Left cardiac atrium (tissue), 4 donors: ENCODE measurements at places on chromosomes 2 and 18. TPM values are rescaled to one million over a fixed set of nuclear protein-coding genes. Genes with fewer than 3 reads are reported as not detected.

GRCh38 chr2:48590017-48590416 is 27.6 kb upstream of the GTF2A1L start:
- DNase-seq, result no peak

The PKDCC gene
- total RNA-seq, result 209 TPM

The TMEM37 gene
- total RNA-seq, result 16.4 TPM

The ME2 gene
- total RNA-seq, result 88.1 TPM

- DNase-seq, result no peak
These were observed 17.7 kb upstream of the GALM start for GRCh38 chr2:38648107-38648761.

DNA sequence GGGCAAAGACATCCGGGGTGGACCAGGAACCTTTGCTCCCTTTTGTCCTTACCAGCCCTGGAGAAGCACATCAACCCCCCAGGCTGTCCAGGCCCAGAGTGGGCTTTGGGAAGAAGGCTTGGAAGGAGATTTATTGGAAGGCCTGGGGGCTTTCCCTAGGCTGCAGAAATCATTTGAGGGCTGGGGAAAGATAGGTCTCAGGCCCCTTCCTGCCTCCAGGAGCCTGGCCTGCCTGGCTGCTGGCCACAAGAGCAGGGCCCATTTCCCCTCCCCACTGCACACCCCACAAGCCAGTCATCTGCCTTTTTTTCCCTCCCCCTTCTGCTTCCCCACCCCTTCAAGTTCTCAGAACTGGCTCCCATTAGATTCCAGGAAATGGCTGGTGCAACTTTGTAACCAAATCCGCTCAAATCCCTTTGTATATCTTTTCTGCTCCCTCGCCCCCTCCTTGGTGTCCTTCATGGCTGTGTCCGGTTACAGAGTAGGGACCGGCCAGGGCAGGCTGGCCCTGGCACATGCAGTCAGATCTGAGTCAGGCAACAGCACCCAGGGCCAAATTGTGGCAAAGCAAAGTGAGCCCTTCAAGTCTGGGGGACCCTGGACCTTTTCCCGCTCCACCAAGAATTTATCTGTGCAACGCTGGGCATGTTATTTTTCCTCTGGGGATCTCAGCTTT is 20.8 kb upstream of the TNP1 start:
- no peak for DNase-seq

GRCh38 chr2:189203177-189203799 is 23.7 kb upstream of the COL5A2 start:
- no peak for DNase-seq

The GREB1 gene
- 9.6 TPM for total RNA-seq

The DUSP2 gene
- 2.4 TPM for total RNA-seq

The DARS1 gene
- 56.8 TPM for total RNA-seq

- no peak for DNase-seq
These were observed 923.7 kb downstream of the SLC4A3 start for GRCh38 chr2:220550995-220551700.

DNA sequence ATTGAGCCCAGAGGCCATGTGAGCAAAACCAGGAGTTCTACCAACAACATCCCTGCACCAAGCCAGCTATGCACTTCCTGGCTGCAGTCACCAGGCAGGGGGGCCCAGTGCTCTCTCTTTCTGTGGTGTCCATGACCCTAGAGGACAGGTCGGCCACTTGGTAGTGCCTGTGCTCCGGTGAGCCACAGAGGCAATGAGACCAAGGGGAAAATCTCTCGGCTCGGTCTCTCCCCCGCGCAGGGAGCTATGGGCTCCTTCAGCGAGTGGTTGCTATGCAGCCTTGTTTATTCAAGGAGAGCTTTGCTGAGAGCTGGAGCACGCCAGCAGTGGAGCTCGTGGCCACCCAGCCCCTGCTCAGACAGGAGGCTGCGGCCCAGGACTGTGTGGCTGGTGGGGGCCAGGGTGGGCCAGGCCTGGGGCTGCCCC is at the start of gene TOGARAM2:
TOGARAM2 (plus strand) TSS at position 283 of the 426 bp plus-strand sequence. CDS start 13,537 bp downstream, outside the sequence.
- no peak for DNase-seq

The ATAD2B gene
- 6.5 TPM for total RNA-seq

DNA sequence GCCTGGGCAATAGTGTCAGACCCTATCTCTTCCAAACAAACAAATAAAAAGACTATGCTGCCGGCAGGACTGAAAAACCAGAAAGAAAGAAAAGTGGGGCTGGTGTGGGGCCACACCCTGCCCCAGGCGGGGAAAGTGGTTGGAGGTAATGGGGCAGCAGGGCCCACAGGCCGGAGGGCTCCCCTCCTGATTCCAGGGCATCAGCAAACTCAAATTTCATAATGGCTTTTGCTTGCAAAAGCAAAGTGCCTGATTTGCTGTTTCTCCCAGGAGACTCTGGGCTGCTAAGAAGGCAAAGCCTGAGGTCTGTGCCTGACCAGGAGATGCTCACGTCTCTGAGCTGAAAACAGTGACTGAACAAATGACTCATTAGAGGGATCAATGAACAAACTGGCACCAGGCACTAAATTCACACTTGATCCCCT is 121.9 kb downstream of the HDAC4 start:
- no peak for DNase-seq

The RBBP8 gene
- total RNA-seq, result 7.9 TPM

GRCh38 chr2:98487101-98487805 is 42.6 kb downstream of the INPP4A start:
- no peak for DNase-seq

DNA sequence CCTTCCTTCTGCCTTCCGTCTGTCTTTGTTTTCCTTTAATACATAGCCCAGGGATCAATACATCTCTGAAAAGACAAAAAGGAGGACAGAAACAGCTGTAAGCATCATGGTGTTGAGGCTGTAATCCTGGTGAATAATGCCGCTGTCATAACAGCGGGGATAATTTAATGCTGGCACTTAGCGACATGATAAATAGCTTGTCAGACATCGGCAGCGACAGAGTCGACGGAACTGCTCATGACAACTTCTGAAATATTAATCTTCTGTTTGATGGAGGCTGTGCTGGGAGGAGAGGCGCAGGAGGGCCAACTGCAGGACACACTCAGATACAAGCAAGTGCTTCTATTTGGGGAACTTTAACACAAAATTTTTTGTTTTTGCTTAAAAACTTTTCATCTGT is 602.2 kb downstream of the GALR1 start:
- DNase-seq, result no peak

DNA sequence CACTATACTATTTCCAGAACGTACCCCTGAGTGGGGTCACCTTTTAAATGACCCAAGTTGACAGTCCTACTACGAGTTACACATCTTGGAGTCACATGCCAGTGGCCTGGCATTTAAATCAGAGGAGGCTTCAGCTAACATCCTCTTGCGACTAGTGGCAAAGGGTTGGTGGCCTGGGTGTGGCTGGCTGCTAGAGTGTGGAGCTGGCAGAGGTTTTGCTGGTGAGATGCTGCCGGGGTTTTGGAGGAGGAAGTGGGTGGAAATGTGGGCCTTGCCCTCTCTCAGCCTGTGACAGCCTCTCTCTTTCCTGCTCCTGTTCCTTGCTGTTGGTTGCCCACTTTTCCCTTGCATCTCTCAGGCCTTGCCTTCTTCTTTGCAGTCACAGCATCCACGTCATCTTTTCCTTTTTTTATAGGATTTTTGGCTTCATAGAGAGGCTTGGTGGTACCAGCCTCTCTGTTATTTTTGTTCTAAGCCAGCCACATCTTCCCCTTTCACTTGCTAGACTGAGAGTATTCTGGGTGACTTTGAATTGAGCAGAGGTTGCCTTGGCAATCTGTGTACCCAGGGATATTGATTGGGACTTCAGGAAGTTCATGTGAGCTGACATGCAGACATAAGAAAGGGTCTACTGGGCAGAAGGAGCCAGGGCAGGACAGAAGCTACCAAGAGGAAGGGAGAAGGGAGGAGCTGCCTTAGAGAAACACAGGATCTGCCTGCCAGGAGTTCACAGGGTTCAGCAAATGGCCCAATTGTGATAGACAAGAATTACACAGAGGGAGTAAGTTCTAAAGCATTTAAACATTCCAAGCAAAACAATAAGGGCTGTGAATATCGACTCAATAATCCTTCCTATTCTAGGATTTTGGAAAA is 55.4 kb downstream of the CDC42EP3 start:
- DNase-seq, result peak; percentile 56

DNA sequence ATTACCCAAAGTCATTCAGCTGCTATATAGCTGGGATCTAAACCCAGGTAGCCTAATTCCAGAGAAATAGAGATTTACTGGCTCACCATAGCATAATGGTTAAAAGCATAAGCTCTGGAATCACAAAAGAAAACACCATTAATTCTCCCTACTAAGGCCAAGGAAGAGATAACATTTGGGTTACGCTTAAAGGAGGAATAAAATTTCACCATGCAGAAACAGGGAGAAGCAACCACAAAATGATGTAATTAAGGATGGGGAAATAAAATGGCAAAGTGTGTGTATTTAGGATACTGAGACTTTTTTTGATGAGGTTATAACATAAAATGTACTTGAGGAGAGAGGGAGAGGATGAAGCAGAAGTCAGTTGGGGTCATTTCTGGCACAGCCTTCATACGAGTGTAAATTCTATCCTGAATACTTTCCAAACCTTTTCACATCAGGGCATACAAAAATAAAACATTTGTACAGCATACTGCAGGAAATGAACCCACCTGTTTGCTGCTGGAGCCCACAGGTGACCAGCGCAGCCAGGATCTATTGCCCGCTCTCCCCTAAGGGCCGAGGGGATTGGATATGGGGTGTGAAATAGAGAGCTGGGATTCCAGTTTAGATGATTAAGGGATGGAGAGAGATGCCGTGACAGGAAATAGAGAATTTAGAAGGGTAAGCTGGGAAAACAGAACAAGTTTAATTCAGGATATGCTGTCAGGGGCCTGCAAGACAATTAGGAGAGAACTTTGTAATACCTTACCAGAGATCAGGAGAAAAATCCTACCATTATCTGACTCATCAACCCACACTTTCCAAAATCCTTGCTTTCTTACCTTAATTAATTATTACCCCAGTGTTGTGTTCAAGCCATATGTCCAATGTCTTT is 43.8 kb upstream of the SERTAD2 start:
- no peak for DNase-seq

GRCh38 chr18:61528961-61529360 is 195.7 kb downstream of the CDH20 start:
- DNase-seq, result no peak

The DQX1 gene
- not detected for total RNA-seq

The DSG4 gene
- not detected for total RNA-seq

GRCh38 chr2:212237350-212238095 is 301.1 kb downstream of the ERBB4 start:
- no peak for DNase-seq

The LCLAT1 gene
- 13.8 TPM for total RNA-seq

DNA sequence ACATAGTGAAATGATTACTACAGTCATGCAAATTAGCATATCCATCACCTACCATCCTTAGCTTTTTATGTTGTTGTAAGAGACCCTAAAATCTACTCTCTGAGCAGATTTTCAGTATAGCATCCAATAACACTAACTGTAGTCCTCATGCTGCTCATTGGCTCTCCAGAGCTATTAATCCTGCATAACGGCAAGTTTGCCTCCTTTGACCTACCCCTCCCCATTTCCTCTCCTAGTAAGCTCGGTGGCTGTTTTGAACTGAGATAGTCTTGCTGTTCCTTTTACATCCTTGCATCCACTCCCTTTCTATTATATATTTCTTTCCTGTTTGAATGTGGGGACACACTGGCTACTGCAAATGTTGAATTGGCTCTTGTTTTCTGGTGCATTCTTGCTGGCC is 481.5 kb downstream of the TSN start:
- no peak for DNase-seq

GRCh38 chr18:32208023-32208422 is 18.2 kb downstream of the MEP1B start:
- DNase-seq, result no peak

DNA sequence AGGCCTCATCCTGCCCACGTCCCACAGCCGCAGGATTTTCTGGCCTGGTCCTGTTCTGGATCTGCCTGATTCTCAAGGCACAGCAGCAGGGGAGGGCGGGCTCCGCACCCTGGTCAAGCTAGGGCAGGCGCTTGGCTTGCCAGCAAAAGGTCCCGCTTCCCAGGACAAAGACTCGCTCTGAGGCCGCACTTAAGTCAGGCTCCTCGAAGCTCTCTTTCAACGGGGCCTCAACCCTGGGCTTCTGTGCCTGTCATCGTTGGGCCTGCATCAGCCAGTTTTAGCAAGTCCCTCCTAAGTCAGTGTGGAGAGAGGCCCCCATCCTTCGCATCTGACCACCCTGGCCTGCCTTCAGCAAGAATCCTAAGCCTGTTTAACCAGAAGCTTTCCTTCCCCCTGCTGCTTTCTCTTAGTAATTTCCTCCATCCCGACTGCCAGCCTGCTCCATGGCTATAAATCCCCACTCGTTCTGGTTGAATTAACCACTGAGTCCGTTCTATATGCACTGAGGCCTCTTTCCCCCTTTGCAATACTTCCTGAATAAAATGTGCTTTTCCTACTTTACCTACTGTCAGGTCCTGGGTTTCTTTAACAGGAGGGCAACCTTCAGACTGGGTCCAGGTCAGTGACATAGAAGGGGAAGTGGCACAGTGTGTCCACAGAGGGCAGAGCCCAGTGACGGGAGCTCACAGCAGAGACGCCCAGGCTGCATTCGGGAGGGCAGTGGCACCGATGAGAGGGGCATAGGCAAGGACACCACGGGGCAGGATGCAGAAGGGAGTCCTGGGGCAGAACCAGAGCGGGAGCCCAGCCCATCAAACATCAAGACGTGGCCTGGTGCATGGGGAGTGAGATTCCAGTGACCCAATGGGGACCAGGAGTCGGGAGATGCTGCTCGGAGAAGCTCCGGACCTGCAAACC is 62.7 kb downstream of the SP110 start:
- no peak for DNase-seq

The CROCC2 gene
- total RNA-seq, result not detected

The SERPINB7 gene
- total RNA-seq, result not detected

GRCh38 chr2:150575861-150576260 is 88.4 kb upstream of the RND3 start:
- no peak for DNase-seq

DNA sequence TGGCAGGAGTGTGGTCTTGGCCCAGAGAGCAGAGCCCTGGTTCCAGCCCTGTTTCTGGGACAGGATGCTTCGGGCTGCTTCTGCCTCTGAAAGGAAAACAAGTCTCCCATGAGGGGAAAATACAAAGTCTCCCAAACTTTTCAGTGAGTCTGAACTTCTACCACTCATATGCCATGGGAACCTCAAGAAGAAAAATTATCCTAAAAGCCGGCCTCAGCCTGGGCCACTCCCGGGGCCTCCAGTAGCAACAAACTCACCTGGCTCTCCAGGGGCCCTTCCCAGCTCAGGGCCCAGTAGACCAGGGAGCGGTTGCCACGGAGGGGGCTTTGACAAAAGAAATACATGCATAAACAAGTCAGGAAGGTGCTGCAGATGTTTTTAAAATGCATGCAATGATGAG is 289.2 kb upstream of the HDAC4 start:
- no peak for DNase-seq

The NDC80 gene
- total RNA-seq, result 1.2 TPM

DNA sequence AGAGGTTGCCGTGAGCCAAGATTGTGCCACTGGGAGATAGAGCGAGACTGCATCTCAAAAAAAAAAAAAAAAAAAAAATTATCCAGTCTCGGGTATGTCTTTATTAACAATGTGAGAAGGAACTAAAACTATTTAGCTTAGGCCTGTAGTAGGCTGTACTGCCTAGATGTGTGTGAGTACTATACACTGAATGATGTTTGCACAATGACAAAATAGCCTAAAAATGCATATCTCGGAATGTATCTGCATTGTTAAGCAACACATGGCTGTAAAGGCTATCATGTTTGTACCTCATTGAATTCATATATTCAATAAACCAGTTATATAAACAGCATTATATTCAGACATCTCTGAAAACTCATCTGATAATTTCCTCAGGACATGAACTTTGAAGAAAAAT is 191.2 kb upstream of the SESTD1 start:
- DNase-seq, result no peak
